Choroid plexus epithelial cell (primary cell): ENCODE measurements at places on chromosomes 7 and 10.

DNA sequence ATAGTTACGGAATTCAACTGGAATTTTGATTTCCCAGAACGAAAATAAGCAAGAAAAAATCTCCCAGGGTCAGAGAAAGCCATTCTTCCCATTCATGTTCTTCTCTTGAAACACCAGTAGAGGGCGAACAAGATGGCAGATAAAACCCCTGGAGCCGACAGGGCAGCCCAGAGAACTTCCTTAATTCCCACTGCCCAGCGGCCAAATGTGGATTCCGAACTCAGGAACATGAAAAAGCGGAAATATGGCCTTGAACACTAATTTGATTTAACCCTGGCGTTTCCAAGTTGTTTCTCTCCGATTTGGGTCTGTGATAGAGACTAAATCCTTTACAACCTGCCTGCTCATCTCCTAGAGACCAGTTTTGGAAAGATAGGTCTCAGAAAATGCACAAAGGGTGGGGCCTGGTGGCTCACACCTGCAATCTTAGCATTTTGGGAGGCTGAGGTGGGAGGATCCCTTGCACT is 100.7 kb upstream of the WAC start:
- DNase-seq: peak; percentile 82

GRCh38 chr7:80047856-80048459 is 86.7 kb upstream of the GNAI1 start:
- DNase-seq: peak; percentile 30

DNA sequence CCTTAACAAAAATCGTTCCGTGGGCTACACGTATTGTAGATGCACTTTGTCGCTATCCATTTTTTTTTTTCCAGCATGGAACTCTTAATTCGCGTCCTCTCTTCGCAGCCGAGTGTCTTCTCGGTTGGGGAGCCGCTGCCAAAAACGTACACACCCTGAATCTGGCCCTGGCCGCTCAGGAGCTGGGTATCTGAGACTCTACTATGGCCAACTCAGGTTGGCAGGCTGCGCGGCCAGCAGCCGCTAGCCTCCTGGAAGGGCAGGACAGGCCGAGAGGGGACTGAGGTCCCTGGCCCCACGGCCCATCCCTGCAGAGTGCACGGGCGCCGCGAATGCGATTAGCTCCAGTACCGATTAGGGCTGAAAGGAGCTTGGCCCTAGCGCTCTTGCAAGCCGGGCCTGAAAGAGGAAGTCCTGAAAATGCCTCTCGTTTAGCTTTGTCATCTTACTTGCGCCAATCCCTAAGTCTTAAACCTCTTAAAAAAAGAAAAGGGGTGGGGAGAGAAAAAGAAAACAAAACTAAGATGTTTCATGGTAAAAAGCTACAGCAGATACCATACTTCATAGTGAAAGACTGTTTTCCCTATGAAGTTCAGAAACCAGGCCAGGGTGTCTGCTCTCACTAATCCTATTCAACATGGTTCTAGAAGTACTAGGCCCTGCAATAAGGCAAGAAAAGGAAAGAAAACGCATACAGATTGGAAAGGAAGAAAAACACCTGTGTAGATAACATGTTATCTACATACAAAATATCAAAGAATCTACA is 113.2 kb upstream of the RHEB start:
- peak; percentile 71 for DNase-seq

DNA sequence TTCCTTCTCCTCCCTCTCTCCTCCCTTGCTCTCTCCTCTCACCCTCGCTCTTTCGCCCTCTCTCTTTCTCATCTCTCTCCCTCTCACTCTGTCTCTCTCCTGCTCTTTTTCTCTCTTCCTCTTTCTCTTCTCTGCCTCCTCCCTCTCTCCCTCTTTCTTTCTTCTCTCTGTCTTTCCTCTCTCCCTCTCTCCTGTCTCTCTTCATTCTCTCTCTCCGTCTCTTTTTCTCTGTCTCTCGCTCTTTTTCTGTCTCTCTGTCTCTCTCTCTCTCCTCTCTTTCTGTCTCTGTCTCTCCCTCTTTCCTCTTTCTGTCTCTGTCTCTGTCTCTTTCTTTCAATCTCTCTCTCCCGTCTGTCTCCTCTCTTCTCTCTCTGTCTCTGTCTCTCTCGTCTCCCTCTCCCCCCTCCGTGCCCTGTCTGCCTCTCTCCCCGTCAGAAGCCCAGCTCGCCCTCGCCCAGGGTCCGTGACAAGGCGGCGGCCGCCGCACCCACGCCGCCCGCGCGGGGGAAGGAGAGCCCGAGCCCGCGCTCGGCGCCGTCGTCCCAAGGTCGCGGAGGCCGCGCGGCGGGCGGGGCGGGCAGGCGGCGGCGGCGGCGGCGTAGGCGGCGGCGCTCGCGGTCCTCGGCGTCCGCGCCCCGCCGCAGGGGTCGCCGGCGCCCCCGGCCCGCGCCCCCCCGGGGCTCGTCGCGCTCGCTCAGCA is 21.3 kb upstream of the HSPB1 start:
- DNase-seq: no peak
